ENCODE measurements at places on chromosomes 3 and 15. TPM values are rescaled to one million over a fixed set of nuclear protein-coding genes. Genes with fewer than 3 reads are reported as not detected.

DNA sequence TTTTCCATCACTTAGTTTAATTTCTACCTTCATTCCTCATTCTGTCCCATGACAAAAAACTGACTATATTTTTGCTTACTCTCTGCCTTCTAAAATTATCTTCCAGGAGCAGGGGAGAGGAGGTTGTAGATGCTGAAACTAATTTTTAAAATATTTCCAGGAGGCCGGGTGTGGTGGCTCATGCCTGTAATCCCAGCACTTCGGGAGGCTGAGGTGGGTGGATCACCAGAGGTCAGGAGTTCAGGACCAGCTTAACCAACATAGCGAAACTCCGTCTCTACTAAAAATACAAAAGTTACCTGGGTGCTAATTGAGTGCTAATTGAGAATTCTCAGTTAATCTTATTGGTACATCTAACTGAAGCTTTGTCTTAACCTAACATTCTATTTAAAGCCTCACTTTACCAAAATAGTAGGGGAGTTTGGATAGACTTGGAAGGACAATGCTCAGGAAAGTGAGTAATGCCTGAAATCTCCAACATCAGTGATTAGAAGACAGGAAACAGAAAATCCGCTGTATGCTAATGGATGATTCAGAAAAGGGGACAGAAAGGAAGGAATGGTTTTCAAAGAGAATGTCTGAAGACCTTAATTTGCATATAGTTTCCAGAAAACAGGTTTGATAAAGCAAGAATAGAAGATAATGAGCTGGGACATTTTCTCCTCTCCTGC is 336.1 kb downstream of the GBE1 start:
- no peak overlapping the region for H3K4me3 ChIP-seq
- no peaks in the 10 kb centered on the region for H3K36me3 ChIP-seq
- no peak for DNase-seq
- no peaks in the 10 kb centered on the region for H3K4me1 ChIP-seq

GRCh38 chr3:114104414-114104813 is 47.9 kb downstream of the QTRT2 start:
- H3K27me3 ChIP-seq, result peaks cover under 1% of the 10 kb centered on the region
- H3K36me3 ChIP-seq, result no peaks in the 10 kb centered on the region
- no peak overlapping the region for H3K4me3 ChIP-seq
- H3K4me1 ChIP-seq, result no peaks in the 10 kb centered on the region
- no peak for DNase-seq

The IGSF10 gene
- total RNA-seq, result not detected

The SLC22A14 gene
- not detected for total RNA-seq

The MASP1 gene
- total RNA-seq, result not detected

DNA sequence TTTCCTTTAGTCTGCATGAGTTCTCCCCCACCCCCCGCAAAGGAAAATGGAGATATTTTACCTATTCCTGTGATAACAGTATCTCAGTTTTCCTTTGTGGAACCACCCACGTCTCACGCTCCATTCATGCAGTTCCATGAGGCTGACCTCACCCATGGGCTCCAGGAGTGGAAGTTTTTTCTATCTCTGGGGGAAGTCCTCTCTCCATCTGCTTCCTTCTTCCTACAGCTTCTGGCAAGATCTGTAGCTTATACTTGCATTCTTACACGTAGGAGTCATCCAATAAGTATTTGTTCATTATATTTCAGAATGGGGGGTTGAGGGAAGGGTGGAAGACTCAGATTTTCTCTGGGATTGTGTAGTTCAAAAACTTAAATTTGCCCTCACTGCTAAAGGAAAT is 5.8 kb upstream of the GLCE start:
- H3K27me3 ChIP-seq, result peaks cover 30% of the 10 kb centered on the region
- H3K27ac ChIP-seq, result no peak overlapping the region

The EFCC1 gene
- 0.10 TPM for total RNA-seq

GRCh38 chr3:17544632-17545031 is 197.8 kb downstream of the TBC1D5 start:
- DNase-seq, result no peak
- no peaks in the 10 kb centered on the region for H3K27me3 ChIP-seq
- no peak overlapping the region for H3K4me3 ChIP-seq

The PROS1 gene
- total RNA-seq, result 0.94 TPM

- no peak for DNase-seq
- no peak overlapping the region for H3K27ac ChIP-seq
- no peaks in the 10 kb centered on the region for H3K4me1 ChIP-seq
- H3K4me3 ChIP-seq, result no peak overlapping the region
- H3K27me3 ChIP-seq, result no peaks in the 10 kb centered on the region
Observed at GRCh38 chr3:19907523-19907922, 26.5 kb downstream of the EFHB start.

- no peak for DNase-seq
- no peaks in the 10 kb centered on the region for H3K36me3 ChIP-seq
- peaks cover 18% of the 10 kb centered on the region for H3K27me3 ChIP-seq
- H3K4me1 ChIP-seq, result peaks cover 7% of the 10 kb centered on the region
- no peak overlapping the region for H3K4me3 ChIP-seq
Observed at GRCh38 chr15:44034933-44035624, 160.0 kb downstream of the FRMD5 start.

The ADAMTSL3 gene
- not detected for total RNA-seq

DNA sequence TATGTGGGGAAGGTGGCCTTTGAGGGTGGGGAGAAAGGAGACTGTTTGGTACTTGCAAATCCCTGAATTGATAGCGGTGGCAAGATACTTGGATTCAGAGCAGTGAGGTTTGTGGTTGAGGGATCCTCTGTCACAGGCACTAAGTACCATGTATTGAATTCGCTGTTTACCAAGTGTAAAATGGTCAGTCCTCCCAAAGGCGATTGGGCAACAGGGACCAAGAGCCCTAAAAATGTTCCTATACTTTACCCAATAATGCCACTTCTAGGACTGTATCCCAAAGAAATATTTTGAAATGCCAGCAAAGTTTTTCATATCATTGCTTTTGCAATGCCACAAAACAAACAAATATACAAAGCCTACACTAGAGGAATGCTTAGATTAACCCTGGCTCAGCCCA is 43.4 kb upstream of the MRPS22 start:
- no peak for DNase-seq
- no peaks in the 10 kb centered on the region for H3K36me3 ChIP-seq
- H3K27me3 ChIP-seq, result no peaks in the 10 kb centered on the region
- no peak overlapping the region for H3K27ac ChIP-seq
- no peak overlapping the region for H3K4me3 ChIP-seq
- no peaks in the 10 kb centered on the region for H3K4me1 ChIP-seq

- peaks cover 34% of the 10 kb centered on the region for H3K4me1 ChIP-seq
- no peaks in the 10 kb centered on the region for H3K36me3 ChIP-seq
- no peak for DNase-seq
- H3K27me3 ChIP-seq, result peaks cover 4% of the 10 kb centered on the region
- H3K27ac ChIP-seq, result no peak overlapping the region
- no peak overlapping the region for H3K4me3 ChIP-seq
Observed at GRCh38 chr15:70264014-70264582, 166.4 kb upstream of the TLE3 start.

The GNAT1 gene
- not detected for total RNA-seq

DNA sequence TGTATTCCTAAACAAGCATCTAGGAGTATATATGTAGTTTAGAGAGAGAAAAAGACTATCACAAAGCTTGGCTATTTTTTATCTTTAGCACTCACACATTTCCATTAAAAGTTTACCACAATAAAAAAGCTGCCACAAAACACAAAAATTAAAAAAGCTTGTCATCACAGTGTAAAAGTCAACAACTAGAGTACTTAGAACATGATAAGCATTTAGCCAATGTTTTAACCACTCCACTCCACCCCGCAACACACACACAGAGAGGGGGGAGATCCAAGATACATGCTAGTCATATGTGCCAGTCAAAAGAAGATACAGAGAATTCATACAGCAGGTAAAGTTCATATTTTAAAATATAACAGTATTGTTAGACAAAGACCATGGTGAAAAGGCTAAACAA is 79.7 kb downstream of the STAG1 start:
- no peak for DNase-seq
- no peaks in the 10 kb centered on the region for H3K27me3 ChIP-seq
- H3K27ac ChIP-seq, result no peak overlapping the region

The TRPC1 gene
- 3.1 TPM for total RNA-seq

- H3K27ac ChIP-seq, result no peak within 1 kb of the TSS
- H3K27me3 ChIP-seq, result peaks cover 60% of the 10 kb centered on the region
- H3K36me3 ChIP-seq, result no peaks in the 10 kb centered on the region
- peaks cover 11% of the 10 kb centered on the region for H3K4me1 ChIP-seq
Observed at GRCh38 chr3:123027292-123028232, at the start of gene SEMA5B. TSS of gene SEMA5B (minus strand) at chr3:123027763. CDS start at chr3:122961263, 66,500 bp downstream.

The KY gene
- not detected for total RNA-seq

DNA sequence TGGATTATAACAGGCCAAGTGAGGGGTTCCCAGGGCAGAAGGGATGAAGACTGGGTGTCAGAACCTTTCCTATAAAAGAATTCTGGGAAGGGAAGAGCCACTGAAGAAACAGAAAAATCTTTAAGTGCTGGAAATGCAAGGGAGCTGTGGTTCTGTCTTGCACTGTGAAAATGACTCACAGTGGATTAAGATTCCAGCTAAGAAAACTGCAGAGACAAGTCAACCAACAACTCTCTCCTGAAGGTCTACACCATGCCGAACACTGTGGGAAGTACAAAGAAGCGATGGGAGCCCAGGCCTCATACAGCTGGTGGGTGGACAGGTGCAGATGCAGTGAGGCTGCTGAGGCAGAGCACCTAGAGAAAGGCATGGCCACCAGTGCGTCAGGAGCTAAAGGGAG is 27.7 kb downstream of the ZDHHC3 start:
- H3K27ac ChIP-seq, result no peak overlapping the region
- no peak for DNase-seq
- peaks cover 11% of the 10 kb centered on the region for H3K36me3 ChIP-seq
- H3K27me3 ChIP-seq, result no peaks in the 10 kb centered on the region
- no peaks in the 10 kb centered on the region for H3K4me1 ChIP-seq
- H3K4me3 ChIP-seq, result no peak overlapping the region

GRCh38 chr3:168021737-168022450 is 73.8 kb downstream of the GOLIM4 start:
- peaks cover 8% of the 10 kb centered on the region for H3K27me3 ChIP-seq
- H3K4me1 ChIP-seq, result peaks cover 9% of the 10 kb centered on the region
- no peak overlapping the region for H3K27ac ChIP-seq
- no peak overlapping the region for H3K4me3 ChIP-seq
- H3K36me3 ChIP-seq, result no peaks in the 10 kb centered on the region
- DNase-seq, result no peak

The MYL3 gene
- total RNA-seq, result not detected

GRCh38 chr15:58932710-58933280 is 684 bp downstream of the SLTM start:
- peaks cover 10% of the 10 kb centered on the region for H3K36me3 ChIP-seq
- no peaks in the 10 kb centered on the region for H3K27me3 ChIP-seq
- peaks cover 26% of the 10 kb centered on the region for H3K4me1 ChIP-seq
- H3K4me3 ChIP-seq, result peak overlapping the region; percentile 93

The FBXO40 gene
- total RNA-seq, result not detected

DNA sequence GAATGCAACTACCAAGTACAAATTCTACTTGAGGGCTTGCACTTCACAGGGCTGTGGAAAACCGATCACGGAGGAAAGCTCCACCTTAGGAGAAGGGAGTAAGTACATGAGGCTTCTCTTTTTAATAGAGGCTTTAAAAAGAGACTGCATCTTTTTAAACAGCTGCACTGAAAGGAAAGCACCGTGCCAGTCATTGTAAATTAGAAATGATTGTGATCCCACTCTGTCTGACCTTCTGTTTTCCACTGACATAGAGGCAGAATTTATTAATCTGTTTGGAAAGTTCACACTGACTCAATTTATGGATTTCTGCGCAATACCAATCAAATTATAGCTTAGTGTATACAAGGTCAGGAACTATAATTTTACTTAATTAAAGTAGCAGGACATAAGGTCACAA is 198.2 kb downstream of the CHL1 start:
- no peaks in the 10 kb centered on the region for H3K4me1 ChIP-seq
- DNase-seq, result no peak
- no peaks in the 10 kb centered on the region for H3K36me3 ChIP-seq
- no peak overlapping the region for H3K27ac ChIP-seq
- H3K4me3 ChIP-seq, result no peak overlapping the region

GRCh38 chr15:65365229-65365628 is 12.6 kb downstream of the IGDCC3 start:
- no peak overlapping the region for H3K4me3 ChIP-seq
- H3K27ac ChIP-seq, result no peak overlapping the region
- peaks cover 8% of the 10 kb centered on the region for H3K27me3 ChIP-seq
- no peaks in the 10 kb centered on the region for H3K4me1 ChIP-seq
- no peaks in the 10 kb centered on the region for H3K36me3 ChIP-seq

GRCh38 chr3:123453675-123454074 is 4.8 kb upstream of the ADCY5 start:
- H3K4me1 ChIP-seq, result no peaks in the 10 kb centered on the region
- peaks cover 39% of the 10 kb centered on the region for H3K27me3 ChIP-seq
- no peak overlapping the region for H3K4me3 ChIP-seq
- no peak for DNase-seq

DNA sequence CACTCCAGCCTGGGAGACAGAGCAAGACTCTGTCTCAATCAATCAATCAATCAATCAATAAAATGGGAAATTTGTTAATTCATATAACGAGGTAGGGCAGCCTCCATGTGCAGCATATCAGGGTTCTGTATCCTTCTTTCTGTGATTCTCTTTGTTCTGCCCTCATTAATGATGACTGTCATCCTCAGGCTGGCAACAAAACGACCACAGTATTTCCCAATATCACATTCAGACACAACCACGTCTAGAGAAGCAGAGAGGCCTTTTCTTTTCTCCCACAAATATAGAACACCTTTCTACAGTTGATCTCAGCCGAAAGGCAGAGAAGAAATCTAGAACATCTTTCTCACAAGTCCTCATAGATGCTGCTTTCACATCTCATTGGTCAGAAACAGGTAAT is 11.2 kb downstream of the CEP19 start:
- H3K4me3 ChIP-seq, result no peak overlapping the region
- no peak overlapping the region for H3K27ac ChIP-seq
- DNase-seq, result no peak
- no peaks in the 10 kb centered on the region for H3K4me1 ChIP-seq

DNA sequence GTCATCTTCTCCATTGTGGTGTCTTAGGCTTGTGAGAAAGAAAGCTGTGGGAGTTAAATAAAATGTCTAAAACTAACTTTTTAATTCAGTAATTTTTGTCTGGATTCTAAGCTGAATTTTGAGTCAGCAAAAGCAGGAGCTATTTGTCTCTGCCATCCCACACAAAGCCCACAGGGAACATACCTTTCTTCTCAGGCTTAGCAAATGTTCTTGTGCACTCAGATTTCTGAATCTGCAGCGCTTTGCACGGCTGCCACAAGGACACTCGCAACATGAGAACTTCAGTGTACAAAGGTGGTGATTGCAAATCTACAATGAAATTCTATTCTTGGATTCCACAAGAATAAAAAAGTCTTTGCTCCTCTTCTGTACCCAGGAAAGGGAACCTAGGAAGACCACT is 88.2 kb upstream of the RNF7 start:
- H3K4me3 ChIP-seq, result no peak overlapping the region
- no peak for DNase-seq
- H3K4me1 ChIP-seq, result peaks cover under 1% of the 10 kb centered on the region
- no peaks in the 10 kb centered on the region for H3K36me3 ChIP-seq
- no peak overlapping the region for H3K27ac ChIP-seq
- no peaks in the 10 kb centered on the region for H3K27me3 ChIP-seq

The TRPM1 gene
- not detected for total RNA-seq

GRCh38 chr3:53948174-53948573 is 56.5 kb upstream of the SELENOK start:
- no peak overlapping the region for H3K27ac ChIP-seq
- peaks cover 3% of the 10 kb centered on the region for H3K36me3 ChIP-seq
- H3K4me3 ChIP-seq, result no peak overlapping the region
- H3K27me3 ChIP-seq, result peaks cover 7% of the 10 kb centered on the region
- DNase-seq, result no peak

Measured in activated naive CD4-positive, alpha-beta T cell treated with anti-CD3 and anti-CD28 coated beads for 36 hours (primary cell).